Heart left ventricle (tissue), 16 donors: ENCODE measurements at places on chromosomes 1 and 21. TPM values are rescaled to one million over a fixed set of nuclear protein-coding genes. Genes with fewer than 3 reads are reported as not detected.

Gene SAMD13
- total RNA-seq, result 2.3 TPM

Gene RPTN
- total RNA-seq, result not detected

DNA sequence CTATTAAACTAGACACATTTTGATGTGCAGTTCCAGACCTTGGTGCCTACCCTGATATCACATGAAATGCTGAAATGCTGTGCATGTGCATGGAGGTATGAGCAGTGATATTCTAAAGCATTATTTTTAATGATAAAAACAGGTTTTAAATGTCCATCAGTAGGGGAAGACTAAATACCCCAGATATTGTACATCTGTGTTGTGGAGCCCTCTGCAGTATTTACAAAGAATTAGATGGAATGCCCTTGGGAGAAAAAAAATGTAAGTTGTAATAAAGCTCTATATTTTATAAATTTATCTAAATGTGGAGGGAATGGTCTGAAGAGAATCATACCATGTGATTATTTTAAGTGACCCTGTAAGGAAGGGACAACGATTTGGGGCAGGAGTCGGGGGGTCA lies 39.1 kb upstream of the IGSF5 start:
- no peak for DNase-seq

GRCh38 chr1:206658264-206658980 lies 23.1 kb downstream of the DYRK3 start:
- DNase-seq, result peak; percentile 60

DNA sequence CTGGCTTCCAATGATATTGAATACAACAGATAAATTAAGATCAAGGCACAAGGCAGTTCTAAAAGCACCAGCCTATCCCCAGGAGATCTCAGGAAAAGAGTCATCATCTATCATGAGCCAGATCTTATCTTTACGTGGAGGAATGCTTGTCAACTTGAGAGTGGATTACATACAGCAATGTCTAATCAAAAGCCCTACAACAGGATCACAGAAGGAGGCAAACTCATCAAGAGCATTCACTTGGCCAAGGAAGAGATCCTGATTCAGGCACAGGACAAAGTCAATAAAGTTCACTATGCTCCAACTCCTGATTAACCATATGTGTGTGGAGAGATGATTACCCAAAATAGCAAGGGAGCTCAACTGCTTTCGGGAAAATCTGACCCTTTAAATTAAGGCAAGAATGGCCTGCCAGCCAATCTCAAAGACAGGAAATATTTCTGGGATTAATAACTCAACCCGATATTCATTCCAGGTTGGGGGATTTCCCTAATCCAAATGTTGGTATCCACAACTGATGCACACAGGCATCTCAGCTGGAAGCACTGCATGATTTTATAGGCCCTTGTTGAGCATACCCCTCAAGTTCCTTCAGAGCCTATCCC lies 33.7 kb downstream of the TBX15 start:
- DNase-seq, result no peak

DNA sequence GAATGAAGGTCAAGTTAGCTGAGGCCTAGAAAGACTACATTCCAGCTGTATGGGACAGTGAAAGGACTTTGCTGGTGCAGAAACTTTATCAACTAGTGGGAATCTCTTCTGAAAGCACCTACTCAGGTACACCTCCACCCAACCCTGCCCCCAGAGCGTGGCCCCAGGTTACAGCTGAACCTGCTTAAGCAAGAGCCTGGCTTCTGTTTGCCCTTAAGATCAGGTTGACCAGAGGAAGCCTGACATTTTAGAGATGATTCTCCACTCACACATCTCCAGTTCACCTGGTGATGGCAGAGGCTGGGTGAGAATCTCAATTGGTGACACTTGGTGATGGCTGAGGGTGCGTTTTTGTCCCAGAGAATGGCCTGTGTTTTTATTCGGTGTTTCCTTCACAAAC lies 24.0 kb downstream of the ELAPOR1 start:
- DNase-seq, result no peak

GRCh38 chr1:53992085-53992874 lies 25.7 kb downstream of the LDLRAD1 start:
- no peak for DNase-seq

DNA sequence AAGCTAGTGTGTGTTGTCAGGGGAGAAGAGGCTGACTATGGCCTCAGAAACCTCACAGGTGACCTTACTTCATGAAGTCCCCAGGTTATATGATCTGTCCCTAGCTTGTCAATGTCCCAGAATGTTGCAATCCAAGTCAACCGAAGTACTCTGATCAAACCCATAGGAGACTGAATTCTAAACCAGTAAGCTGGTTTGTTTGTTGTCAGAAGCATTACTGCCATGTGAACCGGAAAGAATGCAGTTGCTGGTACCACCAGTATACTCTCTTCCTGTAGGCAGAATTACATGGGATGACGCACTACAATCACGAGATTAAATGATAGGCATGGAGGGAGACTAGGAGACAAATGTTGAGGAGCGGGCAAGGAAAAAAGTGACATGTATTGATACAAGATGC lies 26.1 kb upstream of the MAN1A2 start:
- DNase-seq, result no peak

DNA sequence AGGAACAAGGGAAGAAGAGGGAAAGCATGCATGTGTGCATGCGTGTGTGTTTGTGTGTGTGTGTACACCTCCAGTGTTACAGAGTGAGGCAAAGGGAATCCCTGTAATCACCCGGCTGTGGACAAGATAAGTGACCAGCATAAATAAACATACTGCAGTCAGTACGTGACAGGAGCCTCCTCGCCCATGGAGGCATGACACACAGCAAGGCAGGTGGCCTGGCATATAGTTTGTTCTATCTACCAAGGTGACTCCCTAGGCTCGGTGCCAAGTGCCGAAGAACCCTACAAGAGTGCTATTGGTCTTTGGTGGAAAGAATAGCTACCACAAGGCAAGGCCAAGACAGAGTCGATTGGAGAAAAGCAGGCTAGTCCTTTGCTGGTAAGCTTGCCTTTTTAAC lies 31.7 kb upstream of the HEATR1 start:
- no peak for DNase-seq

DNA sequence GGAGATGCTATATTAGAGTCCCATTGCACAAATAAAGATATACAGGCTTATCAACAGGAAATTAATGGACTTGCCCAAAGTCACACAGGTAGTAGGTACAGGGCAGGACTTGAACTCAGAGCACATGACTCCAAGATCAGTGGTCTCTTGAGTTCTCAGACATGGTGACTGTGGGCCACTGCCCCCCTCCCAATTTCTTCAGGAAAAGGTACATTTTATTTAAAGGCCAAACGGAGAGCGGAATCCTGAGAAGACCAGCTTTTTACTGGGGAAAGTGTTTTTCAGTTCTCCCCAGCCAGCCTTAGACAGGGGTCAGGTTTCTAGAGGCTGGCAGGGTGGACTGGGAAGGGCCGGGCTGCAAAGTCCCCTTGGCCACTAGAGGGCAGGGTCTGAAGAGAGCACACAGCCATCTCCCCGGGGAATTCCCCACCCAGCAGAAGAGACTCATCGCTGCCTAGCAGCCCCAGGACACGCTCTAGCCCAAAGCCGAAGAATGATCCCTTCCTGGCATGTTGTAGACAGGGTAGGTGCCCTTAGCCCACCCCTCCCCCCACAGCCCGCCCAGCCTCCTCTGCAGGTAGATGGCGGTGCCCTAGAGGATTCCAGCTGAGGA lies 29.7 kb downstream of the ACP6 start:
- DNase-seq, result peak; percentile 63

DNA sequence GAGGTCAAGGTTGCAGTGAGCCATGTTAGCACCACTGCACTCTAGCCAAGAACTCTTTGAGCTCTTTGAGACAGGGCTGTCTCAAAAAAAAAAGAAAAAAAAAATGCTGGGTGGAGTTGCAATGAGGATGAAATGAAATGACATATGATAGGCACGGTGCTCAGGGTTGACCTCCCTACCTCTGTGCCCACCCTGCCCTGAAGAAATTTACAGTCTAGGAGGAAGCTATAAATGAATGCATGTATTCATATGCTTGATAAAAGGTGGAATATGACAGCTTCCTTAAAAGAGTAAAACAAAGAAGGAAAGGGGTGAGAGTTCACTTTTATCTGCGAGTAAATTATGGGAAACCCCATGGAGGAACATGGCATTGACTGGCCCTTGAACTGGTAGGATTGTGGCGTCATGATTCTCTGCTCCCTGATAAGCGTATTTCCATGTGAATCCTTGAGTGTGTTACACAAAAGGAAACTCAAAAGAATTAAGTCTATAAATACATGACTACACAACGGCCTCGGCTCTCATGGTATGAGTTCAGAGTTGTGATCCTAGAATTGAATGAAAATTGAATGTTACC lies 59.0 kb upstream of the RAVER2 start:
- no peak for DNase-seq
